ENCODE measurements at places on chromosomes 12 and 14.

DNA sequence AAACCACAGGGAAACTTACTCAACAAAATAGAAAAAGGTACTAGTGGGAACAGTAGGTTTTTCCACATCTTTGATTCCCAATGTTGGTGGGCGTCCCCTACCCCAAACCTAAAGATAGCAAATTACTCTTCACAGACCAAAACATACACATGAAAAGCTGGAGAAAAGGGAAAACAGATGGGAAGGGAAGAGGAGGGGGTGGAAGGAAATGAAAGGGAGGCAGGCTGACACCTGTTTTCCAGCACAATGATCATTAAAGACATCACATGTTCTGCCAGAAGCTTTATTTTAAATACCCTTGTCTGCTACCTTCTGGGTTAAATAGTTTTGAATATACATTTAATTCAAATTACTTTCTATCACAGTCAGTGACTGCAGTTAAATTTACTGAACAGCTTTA lies 1617.9 kb upstream of the SEL1L start:
- no peak for DNase-seq

GRCh38 chr12:618605-619004 lies 44.6 kb downstream of the NINJ2 start:
- DNase-seq: no peak

DNA sequence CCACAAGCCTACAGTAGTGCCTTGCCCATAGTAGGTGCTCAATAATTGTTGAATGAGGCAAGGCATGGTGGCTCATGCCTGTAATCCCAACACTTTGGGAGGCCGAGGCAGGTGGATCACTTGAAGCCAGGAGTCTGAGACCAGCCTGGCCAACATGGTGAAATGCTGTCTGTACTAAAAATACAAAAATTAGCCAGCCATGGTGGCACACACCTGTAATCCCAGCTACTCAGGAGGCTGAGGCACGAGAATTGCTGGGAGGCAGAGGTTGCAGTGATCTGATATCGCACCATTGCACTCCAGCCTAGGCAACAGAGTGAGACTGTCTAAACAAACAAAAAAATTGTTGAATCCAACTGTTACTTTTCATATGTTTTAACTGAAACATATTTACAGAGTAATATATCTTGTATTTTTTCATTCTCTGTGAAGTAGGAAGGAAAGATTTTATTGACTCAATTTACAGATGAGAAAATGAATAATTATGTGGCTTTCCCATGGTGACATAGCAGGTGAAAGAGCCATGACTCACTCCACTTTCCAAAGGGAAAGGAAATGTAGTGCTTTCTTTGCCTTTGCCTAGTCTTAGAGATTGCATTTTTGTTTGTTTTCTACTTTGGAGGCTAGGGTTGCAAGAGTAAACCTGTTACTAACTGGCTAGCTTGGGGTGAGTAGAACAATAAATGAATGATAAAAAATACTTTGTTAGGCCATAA lies 95.4 kb upstream of the SLC38A4 start:
- no peak for DNase-seq

- no peak for DNase-seq
These were observed 15.7 kb downstream of the SPX start for GRCh38 chr12:21541773-21542172.

DNA sequence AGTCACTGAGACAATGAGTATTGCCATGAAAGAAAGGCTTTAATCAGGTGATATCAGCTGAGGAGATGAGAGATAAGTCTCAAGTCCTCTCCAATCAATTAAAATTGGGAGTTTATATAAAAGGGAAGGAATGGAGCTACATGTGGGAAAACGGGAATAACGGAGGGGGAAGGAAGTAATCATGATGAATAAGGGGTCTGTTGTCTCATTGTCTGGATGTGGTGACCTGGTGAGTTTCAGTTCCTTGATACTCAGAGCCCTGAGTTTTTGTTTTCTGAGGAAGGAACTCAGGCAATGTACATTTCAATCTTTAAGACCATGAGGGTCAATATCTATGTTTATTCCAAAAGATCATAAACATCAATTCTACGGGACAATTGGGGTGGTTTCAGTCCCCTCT lies 198.8 kb downstream of the KITLG start:
- DNase-seq: no peak

DNA sequence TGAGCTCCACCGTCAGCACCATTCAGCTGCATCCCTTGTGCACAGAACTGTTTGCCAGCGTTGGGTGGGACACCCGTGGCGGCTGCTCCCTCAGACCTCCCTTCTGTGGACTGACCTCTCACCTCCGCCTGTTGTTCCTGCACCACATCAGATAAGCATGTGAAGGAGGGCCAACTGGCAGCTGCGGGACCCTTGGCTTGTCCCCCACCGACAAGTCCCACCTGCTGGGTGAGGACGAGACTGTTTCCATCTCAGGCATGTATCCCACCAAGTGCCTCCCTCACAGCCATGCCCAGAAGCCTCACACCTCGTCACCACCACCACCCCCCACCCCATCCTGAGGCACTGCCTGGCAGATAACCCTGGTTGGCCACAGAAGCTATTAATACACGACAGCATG lies 18.6 kb upstream of the TEAD4 start:
- no peak for DNase-seq
